ENCODE measurements at places on chromosomes 16 and 17. TPM values are rescaled to one million over a fixed set of nuclear protein-coding genes. Genes with fewer than 3 reads are reported as not detected.

TP53TG3C gene
- not detected for total RNA-seq

CCL23 gene
- total RNA-seq = 13.7 TPM

PRAC1 gene
- not detected for total RNA-seq

GGNBP2 gene
- total RNA-seq = 87.4 TPM

KIFC3 gene
- 24.3 TPM for total RNA-seq
